Activated naive CD8-positive, alpha-beta T cell treated with anti-CD3 and anti-CD28 coated beads, Interleukin-2, amount 50 U/mL, for 24 hours (primary cell): ENCODE measurements at places on chromosomes 7 and 10.

DNA sequence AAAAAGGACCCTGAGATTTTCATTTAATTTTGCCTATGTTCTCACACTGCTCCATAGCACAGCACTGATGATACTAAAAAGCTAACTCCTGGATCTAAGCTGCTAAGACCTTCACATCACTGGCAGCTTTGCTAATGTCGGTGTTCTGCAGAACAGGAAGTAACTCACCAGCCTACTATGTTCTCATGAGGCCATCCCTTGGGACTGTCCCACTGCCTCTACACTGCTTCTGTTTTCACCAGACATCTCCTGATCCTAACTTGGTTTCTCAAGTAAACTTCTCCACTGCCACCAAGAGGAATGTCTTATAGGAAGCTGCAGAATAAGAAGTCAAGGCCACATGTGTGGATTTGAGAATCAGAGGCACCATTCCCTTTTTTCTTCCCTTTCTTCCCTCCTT lies 15.1 kb downstream of the HTR7 start:
- DNase-seq, result no peak

DNA sequence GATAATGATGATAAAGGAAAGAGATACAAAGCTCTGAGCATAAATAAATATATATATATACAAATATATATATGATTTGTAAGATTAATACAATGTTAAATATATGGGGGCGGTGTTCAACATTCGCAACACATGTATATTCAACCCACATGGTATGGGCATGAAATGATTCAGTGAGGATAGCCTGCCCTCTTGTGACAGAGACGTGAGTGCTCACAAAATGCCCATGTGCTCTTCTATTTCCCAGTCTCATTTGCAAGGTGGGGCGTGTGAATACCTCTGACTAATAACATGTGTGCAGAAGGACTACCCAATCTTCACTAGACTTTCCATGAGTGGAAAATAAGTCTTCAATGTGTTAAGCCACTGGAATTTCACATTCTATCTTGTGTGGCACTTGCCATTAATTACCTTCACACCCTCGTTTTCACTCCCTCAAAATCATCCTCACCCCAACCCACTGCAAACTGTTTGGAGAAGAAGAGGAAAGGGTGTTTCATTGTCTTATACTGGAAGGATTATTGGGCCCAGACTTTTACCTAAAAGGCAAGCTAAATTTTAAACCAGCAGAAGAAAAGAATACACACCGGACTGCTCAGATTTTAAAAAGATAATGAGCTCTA lies 26.9 kb downstream of the ASAH2 start:
- peak; percentile 20 for DNase-seq

- no peak for DNase-seq
These were observed 120.1 kb upstream of the AGK start for GRCh38 chr7:141431140-141431479.

DNA sequence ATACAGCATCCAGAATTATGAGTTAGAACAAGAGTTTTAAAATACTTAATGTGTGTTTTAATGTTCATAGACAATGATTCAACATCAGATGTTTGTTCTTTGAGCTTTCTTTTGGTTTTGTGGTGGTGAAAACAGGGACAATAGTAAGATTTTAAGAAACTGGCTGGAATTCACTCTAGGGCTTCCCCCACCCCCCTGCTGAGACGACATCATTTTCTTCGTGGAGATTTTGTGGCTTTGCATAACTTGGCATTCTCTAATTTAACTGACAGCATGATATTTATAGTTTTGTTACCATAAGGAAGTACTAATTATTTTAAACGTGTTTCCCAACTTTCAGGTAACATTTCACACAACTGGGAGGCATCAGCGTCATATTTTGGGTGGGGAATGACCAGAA lies 184.1 kb downstream of the BICC1 start:
- no peak for DNase-seq

- DNase-seq, result no peak
These were observed 22.9 kb upstream of the C10orf105 start for GRCh38 chr10:71742301-71743088.

DNA sequence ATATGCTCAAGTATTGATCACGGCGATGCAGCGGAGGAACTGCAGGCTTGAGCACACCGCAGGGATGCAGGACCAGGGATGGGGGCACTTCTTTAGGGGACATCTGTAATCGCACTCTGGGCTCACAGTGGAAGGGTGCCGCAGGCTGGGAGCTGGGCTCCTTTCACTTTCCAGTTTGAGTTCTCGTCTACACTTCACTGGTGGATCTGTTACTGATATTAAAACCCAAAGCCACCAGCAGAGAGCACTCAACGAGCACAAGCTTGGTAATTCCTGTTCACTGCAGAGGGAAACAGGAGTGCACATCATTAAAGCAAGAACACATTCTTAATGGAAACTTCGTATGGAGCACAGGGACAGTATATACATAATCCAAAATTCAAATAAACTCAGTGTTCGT lies 91.3 kb downstream of the PARD3 start:
- DNase-seq, result no peak

DNA sequence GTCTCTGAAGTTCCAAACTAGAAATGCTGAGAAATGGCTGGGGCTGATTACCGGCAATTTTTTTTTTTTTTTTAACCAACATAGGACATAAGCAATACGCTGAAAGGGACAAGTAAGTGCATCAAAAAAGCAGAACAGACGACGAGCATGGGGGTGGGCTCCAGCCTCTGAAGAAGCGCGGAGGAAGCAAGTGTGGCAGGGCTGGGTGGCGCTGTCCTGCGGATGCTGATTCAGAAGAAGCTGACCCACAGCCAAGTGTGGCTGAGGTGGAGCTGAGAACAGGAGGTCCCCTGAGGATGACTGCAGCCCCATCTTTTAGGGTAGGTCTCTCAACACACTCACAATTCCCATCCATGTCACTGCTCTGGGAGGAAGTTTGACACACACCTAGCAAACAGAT lies 65.6 kb downstream of the CTBP2 start:
- no peak for DNase-seq

- DNase-seq, result no peak
These were observed 9.2 kb downstream of the PFKFB3 start for GRCh38 chr10:6211671-6212635.

DNA sequence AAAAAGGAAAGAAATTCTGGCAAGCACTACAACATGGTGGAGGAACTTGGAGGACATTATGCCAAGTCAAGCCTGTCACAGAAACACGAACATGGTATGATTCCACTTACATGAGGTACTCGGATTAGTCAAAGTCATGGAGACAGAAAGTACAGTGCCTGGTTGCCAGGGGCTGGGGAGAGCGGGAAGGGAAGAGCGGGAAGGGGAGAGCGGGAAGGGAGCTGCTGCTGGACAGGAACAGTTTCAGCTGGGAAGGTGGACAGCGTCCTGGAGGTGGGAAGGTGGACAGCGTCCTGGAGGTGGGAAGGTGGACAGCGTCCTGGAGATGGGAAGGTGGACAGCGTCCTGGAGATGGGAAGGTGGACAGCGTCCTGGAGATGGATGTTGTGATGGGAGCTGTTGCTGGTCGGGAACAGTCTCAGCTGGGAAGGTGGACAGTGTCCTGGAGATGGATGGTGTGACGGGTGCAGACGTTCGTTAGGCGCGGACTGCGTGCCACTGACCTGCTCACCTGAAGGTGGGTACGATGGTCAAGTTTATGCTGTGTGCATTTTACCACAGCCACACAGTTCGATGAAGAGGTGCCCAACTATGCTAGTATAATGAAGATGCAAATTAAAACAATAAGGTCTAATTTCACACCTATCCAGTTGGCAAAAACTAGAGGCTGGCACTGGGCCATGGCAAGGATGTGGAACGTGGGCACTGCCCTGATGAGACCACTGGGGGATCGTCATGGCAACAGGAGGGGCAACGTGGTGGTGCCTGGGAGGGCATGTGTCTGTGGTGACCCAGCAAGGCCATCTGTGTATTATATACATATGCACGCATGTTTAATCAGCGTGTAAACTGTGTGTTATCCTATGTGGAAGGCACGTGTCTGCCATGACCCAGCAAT lies 103.8 kb downstream of the NKX6-2 start:
- DNase-seq, result no peak

DNA sequence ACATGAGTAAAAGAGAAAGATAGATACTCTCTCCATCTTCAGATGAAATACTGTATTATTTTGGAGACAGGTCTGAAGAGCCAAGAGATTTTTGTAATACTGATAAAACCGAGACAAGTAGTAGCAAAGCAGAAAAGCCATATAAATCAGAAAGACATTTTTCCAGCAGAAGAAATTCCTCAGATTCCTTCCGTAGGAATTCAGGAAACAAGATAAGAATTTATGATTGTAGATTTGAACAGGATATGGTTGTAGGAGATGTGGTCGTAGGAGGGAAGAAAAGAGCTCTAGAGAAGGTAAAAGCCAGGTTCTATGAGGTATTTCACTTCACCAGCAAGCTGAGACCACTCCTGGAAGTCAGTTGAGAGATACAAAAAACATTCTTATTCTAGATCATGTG lies 17.6 kb upstream of the AASS start:
- no peak for DNase-seq

DNA sequence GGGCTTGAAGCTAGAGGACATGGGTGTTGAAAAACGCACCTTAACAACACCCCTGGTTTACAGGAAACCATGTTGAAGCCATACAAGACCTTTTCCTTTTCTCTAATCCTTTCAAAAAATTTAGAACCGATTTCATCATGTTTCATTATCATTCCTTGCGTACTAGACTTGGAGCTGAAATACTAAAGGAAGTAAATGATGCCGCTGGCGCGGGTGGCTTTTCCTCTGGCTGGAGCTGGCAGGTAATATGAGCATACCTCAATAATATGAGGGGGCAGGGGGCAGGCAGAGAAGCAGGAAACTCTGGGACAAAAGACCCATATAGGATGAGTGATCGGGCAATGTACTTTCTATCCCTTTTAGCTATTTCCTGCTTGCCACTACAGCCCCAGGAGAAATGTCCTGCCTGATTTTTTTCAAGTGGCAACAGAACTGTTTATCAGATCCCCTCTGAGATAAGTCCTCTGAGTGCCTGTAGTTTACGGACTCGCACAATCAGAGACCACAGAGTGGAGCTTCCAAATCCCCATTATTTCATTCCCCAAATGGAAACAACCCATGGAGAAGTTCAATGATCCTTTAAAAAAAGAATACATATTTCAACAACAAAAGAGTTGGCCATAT lies 450.1 kb downstream of the KCNMA1 start:
- DNase-seq, result no peak

DNA sequence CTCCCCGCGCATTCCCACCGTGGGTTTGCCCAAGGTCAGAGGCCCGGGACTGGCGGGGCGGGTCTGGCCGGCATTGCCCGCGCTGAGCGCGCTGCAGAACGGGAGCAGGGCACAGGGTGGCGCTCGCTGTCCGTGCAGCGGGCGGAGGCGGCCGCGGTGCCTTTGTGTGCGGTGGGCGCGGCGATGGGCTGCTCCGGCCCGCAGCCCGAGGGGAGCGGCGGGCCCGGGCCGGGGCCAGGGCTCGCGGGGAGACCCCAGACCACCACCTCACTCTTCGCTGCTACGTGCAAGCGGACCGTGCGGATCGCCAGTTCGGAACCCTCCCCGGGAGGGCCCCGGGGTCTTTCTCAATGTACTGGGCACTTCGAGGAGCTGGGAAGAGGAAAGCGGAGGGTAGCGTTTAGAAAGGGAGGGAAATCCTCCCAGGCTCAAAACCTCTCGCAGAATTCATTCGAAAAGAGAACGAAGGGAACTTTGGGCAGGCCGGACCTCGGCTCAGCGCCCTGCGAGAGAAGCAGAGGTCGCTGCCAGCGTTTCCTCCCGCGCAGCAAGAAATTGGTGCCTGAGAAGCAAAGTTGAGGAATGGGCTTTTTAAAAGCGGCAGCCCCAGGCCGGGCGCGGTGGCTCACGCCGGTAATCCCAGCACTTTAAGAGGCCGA lies 8.5 kb downstream of the SP8 start:
- peak; percentile 32 for DNase-seq

DNA sequence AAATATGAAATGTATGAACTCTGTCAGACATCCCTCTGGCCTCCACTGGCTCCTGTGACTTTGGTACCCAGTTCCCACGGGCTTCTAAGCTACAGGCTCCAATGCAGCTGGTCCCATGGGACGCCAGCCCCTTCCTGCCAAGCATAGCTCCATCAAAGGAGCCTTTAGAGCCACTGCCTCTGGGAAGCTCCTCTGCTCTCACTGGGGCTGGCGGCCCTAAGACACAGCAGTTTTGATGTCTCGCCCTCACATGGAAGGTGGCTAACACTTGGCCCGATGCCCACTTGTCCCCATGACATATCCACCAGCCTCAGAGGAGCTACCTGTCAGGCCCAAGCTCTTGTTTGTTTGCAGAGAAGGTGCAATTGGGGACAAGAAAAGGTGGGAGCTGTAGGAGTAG lies 453.7 kb upstream of the LRRN3 start:
- no peak for DNase-seq

DNA sequence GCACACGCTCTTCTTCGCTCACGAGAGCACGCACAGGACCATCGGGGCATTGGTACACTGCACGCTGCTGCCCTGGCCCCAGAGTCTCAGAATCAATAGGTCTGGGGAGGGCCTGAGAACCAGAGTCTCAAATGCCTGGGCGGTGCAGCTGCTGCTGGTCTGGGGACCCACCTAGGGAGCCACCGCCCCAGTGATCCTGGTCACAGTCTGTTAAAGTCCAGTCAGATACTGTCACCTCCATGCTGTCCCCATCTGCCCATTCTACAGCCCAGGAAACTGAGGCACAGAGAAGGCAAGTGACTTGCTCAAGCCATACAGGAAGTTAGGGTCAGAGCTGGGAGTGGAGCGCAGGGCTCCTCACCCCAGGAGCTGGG lies 38.0 kb downstream of the ZCCHC24 start:
- no peak for DNase-seq

GRCh38 chr10:70913893-70914240 lies 25.5 kb upstream of the PCBD1 start:
- DNase-seq, result no peak

DNA sequence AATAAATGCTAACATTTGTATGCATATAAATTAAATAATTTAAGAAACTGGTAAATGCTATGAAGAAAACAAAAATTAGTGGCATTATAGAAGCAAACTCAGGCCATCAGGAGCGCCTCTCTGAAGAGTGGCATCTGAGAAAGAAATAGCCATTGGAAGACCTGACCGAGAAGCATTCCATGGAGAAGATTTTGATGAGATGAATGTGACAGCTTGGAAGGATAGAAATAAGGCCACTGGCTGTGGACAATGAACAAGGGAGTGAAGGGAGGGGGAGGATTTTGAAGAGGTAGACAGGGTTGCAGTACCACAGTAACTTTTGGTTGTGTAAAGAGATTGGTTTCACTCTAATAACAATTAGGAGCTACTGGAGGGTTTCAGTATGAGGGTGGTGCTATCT lies 436.7 kb downstream of the CCSER2 start:
- no peak for DNase-seq

DNA sequence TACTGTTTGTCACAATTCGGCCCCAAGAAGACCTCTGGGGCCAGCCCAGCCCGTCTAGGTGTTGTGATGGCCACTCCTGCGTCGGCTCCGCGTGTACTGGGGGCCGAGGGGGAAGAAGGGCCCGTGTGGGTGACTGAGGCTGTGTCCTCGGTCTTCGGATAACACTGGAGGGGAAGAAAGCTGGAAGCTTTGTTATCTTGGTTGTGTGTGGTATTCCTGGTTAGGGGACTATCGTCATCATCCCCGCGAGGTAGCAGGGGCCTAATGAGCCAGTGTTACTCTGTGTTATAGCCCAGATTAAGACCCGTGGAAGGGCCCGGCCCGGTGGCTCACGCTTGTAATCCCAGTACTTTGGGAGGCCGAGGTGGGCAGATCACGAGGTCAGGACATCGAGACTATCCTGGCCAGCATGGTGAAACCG lies 854 bp downstream of the MTG1 start:
- DNase-seq, result no peak
